ENCODE measurements at places on chromosomes 5 and 9.
A peak's percentile ranks its signal among the peaks of the same experiment; 100 is the strongest.

DNA sequence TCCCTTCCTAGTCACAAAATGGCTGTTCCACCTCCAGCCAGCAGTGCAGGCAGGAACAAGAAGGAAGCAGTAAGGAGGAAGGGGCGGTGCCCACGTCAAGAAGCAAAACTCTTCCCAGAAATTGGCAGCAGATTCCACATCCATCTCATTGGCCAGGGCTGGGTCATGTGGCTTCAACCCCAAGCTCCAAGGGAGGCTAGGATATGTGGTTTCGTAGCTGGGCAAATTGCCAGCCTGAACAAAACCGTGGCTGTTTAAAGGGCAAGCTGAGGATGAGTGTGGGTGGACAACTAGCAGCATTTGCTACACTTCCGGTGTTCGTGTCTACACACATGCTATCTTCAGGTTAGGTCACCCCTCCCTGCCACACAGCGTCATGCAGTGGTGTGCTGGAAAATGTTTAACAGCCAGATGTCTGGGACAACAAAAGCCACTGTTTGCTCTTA lies 92.1 kb upstream of the MAP1B start:
- DNase-seq, result peak; percentile 8

- no peak for DNase-seq
Observed at GRCh38 chr5:143481697-143482531, 78.4 kb upstream of the NR3C1 start.

GRCh38 chr5:126236994-126237393 lies 186.2 kb upstream of the GRAMD2B start:
- no peak for DNase-seq

DNA sequence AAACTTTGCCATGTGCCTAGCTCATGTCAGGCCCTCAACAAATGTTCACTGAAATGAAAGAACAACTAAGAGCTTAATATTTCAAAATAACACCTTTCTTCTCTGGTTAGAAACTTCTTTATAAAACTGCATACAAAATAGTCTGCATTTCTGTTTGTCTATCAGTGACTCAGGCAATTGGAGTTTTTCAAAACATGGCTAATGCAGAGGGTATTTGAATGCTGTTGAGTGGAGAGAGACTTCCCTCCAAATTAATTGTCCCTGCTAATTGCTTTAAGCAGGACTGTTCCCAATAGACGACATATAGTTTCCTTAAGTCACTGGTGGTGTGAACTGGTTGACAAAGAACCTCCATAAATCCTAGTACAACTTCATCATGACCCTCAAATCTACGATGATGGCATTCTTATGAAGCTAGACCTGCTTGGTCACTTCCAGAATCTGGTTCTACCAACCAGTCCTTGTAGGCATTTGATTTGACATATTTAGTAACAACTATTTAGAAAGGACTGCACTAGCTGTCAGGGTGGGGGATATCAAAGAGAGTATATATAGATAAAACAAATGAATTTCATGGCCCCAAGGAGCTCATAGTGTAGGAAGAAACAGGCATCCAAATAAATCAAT lies 84.5 kb downstream of the PRLR start:
- no peak for DNase-seq

DNA sequence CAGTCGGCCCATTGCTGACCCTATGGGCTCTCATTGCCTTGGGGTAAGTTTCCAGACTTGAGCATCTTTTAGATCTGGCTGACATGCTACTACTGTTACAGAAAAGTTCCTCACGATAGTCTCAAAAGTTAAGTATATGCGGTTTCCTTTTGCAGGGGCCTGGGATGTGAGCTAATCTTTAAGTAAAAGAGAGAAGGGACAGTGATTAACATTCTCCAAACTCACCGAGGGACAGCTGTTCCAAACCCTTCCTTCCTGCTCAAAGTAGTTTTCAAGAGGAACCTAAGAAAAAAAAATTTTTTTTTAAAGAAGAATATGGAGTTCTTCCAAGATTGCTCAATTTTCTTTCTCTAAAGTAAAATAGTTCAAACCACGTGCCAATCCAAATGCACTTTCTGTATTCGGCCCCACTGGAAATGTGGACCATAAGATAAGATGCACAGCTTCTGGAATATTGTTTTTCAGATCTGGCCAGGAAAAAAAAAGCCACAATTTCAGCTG lies 168.0 kb upstream of the SPRY4 start:
- DNase-seq, result no peak

DNA sequence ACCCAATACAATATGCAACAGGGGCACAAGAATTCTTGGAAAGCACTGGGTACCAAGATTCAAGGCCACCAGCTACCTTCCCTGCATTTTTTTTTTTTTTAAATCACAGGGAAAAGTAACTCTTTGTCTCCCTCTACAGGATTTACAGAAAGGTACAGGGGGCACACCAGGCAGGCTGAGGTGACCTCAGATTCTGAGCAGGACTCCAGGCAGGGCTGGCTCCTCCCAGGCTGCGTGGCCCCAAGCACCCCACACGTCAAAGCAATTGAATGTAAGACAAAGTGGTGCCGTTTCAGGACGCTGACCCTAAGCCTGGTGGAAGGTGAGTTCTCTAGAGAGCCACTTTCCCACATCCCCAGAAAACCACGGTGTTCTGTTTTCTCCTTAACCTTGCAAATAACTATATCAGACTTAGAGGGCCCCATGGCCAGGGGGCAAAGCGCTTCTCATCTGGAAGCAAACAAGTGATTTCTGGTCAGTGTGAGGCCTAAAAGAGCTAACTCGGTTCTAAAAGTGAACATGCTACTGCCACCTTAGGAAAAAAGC lies 222.6 kb downstream of the ROR2 start:
- DNase-seq, result peak; percentile 74

DNA sequence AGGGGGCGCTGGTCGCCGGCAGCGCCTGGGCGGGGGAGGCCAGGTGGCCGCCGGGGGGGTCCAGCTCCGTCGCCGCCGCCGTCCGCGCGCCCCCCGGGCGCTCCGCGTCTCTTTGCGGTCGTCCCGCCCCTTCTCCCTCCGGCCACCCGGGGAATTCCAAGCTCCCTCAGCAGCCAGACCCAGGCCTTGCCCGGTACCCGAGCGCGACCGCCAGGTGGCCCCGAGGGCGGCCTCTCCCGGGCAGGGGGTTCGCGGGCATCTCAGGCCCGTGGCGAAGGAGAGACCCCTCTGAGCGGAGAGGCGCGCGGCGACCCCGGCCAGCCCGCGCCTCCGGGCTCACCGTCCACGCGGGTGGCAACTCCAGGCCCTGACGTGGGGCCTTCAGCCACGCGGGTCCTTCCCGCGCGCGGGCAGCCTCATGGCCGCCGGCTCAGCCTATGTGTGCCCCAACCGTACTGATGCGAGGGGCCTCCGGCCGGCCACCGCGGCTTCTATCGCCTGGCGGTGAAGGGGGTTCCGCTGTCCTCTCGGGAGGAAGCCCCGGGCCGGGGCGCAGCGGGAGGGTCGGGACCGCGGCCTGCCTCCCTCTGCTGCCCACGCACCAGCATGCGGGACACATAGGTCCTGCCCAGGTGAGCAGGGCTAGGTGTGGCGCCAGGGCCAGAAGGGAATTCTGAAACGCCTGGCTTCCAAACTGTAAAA lies 529 bp upstream of the NRARP start:
- DNase-seq, result peak; percentile 97

DNA sequence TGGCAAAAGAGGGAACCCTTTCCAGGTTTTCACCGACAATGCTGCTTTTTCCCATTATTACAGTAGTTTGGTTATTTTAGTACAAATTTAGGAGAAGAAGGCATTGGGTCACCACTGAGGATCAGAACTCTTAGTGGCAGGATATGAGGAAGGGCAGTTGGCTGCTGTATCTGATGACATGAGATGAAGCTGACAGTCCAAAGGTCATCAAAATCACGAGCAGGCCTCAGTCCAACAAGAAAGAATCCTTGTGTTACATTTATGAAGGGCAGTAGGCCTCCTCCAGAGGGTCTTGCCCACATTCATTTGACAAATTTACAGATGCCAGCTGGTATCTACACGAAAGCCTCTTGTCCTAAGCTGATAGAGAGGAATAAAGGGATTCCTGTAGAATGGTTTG lies 49.5 kb upstream of the COL15A1 start:
- DNase-seq, result no peak

GRCh38 chr9:93088656-93089015 lies 7.4 kb upstream of the CARD19 start:
- DNase-seq, result no peak

Measured in HuH-7 (cell line).